ENCODE measurements at places on chromosomes 3 and 15.

DNA sequence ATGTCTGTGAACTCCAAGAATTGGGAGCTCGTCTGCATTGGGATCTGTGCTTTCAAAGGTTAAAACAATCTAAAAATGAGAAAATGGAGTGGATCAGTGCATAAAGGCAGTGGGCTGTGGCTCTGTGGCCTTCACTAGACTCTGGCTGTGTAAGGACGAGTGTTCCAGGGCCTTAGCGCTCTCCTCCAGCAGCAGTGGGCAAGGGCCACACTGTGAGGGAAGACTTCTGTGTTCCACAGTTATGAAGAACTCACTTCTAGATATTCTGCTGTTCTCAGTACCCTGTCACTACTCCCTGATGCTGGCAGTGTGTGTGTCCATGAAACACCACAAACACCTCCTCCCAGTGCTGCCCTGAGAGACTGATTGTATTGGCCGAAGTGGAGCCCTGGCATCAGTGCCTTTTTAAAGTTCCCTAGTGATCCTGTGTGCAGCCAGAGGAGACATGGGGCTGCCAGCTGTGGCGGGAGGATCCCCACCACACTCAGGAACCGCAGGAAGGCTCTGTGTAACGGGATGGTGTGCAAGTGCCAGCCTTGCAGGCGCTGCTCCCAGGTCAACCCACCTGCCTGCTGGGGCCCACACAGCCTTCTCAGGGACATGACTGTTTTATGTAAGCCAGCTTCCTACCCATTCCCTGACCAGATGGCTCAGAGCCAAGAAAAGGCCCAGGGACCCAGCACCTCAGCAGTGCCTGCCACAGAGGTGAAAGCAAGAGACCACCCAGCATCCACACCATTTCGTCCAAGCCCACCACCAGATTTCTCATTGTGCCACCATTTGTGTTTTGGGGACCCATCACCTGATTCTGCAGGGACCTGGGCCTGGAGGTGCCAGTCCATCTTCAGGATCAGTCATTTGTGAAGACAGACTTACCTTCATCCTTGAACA is 40.4 kb downstream of the ABTB1 start:
- no peak for DNase-seq

- no peak for DNase-seq
Measured at GRCh38 chr3:14357463-14357862, 44.9 kb upstream of the SLC6A6 start.

GRCh38 chr15:67411486-67411885 is 109.4 kb upstream of the C15orf61 start:
- no peak for DNase-seq

DNA sequence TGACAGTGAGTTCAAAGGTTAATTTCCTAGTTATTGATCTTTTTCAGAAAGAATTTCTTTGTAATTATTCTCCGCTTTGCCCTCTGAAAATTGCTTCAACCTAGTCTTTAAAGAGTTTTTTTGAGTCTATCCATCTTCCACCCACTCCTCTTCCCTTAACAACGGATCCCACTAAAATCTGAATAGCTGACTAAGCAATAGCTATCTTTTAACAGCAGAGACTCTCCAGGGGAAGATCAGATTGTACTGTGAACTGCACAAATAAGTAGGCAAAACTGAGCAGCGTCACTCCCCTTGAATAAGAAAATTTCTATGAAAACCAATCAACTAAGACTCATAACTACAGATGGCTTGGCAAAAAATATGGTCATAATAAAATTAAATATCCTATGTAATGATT is 127.9 kb downstream of the TUSC7 start:
- DNase-seq, result no peak

DNA sequence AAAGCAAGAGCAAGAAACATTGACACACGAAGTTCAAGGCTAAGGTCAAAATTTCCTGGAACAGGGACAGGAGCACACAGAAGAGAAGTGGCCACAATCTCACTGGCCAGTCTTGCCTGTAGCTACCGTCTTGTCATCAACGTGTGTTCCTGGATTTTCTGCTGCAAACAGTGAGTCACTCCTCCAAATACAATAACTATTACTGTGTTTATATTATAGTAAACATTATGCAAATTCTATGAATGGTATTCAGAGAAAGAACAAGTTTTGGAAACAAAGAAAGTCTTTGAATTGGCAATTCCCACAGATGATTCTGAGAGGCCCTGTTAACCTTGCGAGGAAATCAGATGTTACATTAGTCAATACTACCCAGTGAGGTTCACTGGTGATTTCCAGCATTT is 220.5 kb downstream of the FAM43A start:
- no peak for DNase-seq

DNA sequence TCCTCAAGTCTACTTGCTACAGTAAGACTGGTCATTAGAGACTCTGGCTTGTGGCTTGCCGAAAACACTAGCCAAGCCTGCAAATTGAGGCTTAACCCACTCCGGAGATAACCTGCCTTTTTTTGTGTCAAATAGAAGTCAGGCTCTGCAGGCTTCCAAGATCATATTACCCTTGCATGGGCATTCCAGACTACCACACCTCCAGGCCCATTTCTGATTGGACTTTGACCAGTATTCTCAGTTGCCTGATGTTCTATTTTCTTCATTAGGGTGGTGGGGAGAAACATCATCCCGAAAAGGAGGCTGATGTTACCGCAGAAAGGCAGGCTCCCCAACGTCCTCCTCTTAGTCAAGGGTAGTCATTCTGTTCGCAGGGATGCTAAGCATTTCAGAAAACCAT is 68.1 kb upstream of the FOXP1 start:
- DNase-seq, result no peak

- DNase-seq, result no peak
Measured at GRCh38 chr15:74376226-74376625, 8.8 kb upstream of the CYP11A1 start.

- no peak for DNase-seq
Measured at GRCh38 chr15:38061856-38062649, 127.6 kb downstream of the TMCO5A start.

GRCh38 chr3:70090322-70090913 is 90.9 kb downstream of the SAMMSON start:
- DNase-seq, result no peak

GRCh38 chr3:120688121-120688520 is 6.1 kb upstream of the HGD start:
- DNase-seq, result no peak

GRCh38 chr15:77057072-77057471 is 13.8 kb downstream of the TSPAN3 start:
- DNase-seq, result no peak

DNA sequence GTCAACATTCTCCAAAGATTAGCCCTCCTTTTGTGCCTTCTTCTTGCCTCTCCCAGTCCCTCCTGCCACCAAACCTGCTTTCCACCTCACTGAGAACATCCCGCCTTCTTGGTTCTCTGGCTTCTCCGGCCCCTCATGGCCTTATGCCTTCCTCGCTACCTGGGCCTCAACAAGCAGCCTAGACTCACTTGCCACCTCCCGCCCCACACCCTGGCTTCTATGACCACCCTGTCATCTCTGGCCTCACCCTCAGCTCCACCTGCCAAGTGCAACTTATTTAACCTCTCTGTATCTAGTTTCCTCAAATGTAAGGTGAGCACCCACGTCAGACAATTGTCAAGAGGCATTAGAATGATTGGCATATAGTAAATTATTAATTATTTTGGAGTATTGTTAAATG is 68.8 kb upstream of the MEX3B start:
- no peak for DNase-seq

DNA sequence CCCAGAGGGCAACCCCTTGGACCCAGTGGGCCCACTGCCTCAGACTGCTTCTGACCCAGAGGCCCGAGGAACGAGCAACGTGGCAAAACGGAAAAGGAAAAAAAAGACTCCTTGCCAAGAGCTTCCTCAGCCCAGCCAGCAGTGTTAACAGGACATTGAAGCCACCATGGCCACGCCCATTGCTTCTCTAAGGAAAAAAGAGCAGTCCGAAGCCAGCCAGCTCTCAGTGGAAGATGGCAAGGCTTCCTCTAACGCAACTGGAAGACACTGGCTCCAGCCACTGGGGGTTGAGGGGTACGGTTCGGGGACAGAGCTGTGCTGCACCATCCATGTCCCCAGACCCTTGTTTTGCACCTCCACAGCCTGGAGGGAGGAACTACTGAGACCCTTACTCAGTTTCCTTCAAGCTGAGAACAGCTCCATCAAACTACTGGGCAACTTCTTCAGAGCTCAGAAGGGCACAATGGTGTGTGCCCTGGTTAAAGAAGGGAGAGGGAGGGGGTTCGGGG is 10.7 kb downstream of the BMF start:
- DNase-seq, result no peak

- no peak for DNase-seq
Measured at GRCh38 chr3:53551324-53551723, 56.9 kb downstream of the CACNA1D start.

- no peak for DNase-seq
Measured at GRCh38 chr3:138890555-138891187, 55.9 kb upstream of the PIK3CB start.

GRCh38 chr3:134080761-134081160 is 51.0 kb upstream of the SLCO2A1 start:
- DNase-seq, result no peak

DNA sequence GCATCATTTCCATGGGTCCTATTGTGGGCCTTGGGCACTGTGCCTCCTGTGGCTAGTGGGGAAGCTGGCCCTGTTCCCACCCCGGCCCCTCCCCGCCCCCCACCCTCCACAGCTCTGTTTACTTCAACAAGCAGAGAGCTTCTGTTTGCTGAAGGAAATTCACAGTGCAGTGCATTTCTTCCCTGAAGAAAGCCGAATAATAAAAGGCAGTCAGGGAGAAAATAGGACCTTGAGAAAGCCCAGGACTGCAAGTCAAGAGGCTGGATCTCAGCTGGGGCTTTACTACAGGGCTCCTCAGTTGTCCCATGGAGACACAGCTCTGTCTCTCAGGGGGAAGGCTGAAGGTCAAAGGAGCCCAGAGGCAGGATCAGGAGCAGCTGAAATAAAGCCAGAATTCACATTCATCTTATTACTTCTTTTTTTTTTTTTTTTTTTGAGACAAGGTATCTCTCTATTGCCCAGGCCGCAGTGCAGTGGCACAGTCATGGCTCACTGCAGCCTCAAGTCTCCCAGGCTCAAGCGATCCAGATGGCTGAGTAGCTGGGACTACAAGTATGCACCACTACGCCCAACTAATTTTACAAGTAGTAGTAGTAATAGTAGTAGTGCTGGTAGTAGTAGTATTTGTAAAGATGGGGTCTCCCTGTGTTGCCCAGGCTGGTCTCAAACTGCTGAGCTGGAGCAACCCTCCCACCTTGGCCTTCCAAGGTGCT is 33.0 kb upstream of the LACTB start:
- DNase-seq, result no peak

- no peak for DNase-seq
Measured at GRCh38 chr15:62360332-62361097, 195.4 kb upstream of the C2CD4B start.

- no peak for DNase-seq
Measured at GRCh38 chr15:72474466-72474911, 359 bp downstream of the ARIH1 start.

DNA sequence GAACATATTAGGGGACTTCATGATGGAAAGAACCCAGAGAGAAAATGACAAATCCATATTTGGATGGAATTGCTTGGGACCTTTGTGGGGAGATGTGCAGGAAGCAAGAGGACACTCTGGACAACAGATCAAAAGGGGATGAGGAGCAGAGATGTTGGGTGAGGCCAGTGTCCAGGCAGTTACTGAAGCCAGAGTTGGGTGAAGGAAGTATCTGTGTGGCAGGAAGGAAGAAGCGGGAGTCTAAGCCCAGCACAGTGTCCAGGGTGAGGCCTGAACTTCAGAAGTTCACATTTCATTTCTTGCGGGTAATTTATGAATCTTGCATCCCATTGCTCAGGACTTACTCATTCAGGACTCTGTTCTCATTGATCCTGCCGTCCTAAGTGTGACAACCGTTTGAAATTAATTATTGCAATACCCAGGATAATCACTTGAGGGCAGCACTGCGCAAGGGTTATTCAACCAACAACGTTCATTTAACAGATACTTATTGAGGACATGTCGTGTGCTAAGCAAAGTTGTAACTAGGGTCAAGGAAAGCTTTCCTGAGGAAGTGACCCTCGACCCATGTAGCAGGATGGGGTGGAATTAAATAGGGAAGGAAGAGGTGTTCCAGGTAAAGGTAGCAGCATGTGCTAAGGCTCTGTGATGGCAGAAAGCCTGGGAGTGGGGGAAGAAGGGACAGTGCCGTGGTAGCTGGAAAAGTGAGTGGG is 61.3 kb upstream of the CMTM8 start:
- peak; percentile 17 for DNase-seq

DNA sequence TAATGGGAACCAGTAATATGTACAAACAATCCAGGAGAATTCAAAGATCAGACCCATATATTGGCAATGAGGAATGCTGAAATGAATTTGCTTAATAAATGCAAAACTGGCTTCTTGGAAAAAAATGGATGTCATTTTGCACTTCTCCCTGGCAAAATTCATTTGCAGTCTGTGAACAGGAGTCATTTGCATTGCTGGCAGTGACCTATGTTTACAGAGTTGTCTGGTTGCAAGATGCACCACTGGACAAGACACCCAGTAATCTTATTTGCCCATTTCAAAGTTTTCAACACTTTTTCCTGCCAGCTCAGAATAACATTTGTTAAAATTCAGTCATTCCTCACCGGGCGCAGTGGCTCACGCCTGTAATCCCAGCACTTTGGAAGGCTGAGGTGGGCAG is 123.5 kb upstream of the KCNAB1 start:
- no peak for DNase-seq

- DNase-seq, result no peak
Measured at GRCh38 chr3:186070133-186070532, 38.8 kb downstream of the ETV5 start.

- no peak for DNase-seq
Measured at GRCh38 chr3:30273304-30274072, 332.9 kb upstream of the TGFBR2 start.

DNA sequence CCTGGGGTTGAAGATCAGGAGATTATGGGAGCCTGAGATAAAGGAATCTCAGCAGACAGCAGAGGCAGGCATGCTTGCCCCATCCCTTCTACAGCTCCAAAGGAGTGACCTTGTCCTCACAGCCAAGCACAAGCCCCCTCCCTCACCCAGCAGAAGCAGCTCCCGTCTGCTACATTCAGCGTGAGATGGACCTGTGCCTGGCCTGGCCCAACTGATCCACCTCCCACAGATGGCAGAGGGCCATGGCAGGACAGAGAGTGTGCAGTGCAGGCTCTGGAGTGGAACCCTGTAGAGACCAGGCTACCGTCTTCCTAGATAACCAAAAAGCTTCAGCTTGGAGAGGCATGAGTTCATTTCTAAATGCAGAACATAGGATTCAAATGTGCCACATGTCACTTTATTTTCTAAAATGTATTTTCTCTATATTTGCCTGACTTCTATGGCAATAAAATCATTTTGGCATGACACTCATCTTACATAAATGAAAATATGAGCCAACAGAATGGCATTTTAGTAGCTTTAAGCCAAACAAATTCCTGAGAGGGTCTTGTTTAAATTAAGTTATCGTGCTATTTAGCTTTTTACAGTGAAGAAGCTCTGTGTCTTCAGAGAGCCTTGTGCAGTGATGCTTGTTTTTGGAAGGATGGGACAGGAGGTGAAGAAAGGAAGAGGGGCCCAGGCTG is 43.7 kb downstream of the SLC12A8 start:
- no peak for DNase-seq

GRCh38 chr3:66106788-66107187 is 68.1 kb upstream of the MAGI1 start:
- no peak for DNase-seq

- no peak for DNase-seq
Measured at GRCh38 chr3:112397556-112397955, 64.6 kb downstream of the CD200 start.

GRCh38 chr3:62919784-62920465 is 44.7 kb upstream of the CADPS start:
- DNase-seq, result no peak
